ENCODE measurements at places on chromosomes 7 and 10.

DNA sequence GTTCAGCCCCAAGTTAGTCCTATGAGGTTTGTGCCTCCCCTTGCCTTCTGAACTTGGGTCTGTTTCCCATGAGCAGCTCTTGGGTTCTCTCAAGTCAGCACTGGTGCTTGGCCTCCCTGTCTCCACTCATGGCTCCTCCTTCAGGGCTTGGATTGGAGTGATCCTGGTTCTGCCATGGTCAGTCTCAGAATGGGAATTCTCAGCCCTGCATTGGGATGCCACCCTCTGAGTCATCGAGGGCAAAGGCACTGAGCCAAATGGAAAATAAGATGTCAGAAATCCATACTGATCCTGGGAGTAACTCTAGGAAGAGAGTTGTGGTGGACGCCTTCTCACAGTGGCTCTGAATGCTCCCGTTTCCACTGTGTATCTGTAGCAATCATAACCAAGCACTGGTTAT is 233.4 kb upstream of the HABP2 start:
- no peak for DNase-seq

- no peak for DNase-seq
These were observed 3.0 kb downstream of the BRI3 start for GRCh38 chr7:98284335-98285036.

- no peak for DNase-seq
These were observed 169.3 kb downstream of the FAM107B start for GRCh38 chr10:14605231-14605925.

GRCh38 chr10:13987446-13987845 is 343.3 kb downstream of the FRMD4A start:
- no peak for DNase-seq

DNA sequence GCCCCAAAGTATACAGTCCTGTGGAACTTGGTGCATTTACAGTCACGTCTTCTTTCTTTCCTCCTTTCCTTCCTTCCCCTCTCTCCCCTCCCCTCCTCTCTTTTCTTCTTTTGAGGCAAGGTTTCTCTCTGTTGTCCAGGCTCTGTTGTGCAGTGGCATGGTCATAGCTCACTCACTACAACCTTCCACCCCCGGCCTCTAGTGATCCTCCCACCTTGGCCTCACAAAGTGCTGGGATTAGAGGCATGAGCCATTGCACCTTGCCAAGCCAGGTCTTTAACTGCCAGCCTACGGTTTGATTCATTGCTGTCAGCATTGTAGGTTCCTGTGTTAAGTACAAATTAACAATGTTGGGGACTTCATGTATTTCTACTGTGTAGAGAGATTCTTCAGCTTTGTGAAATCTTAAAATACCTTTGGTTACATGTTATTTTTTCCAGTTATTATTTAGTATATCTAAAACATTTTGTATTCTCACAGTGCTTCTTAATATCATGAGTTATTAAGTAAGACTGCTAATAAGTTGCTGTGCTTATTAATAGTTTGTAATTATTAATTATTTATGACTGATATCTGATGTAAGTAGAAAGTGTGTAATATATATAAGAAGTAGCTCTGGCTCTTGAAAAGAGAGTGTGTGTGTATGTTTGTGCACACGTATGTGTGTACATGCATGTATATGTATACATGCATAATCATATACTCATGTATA is 320.8 kb downstream of the EXOC4 start:
- DNase-seq, result no peak

- no peak for DNase-seq
These were observed 3.1 kb downstream of the FLNC start for GRCh38 chr7:128833148-128833945.

- DNase-seq, result peak; percentile 89
These were observed 342.7 kb upstream of the KLF6 start for GRCh38 chr10:4127518-4128315.

GRCh38 chr10:93261089-93261488 is 187.4 kb downstream of the CYP26A1 start:
- DNase-seq, result no peak

- no peak for DNase-seq
These were observed 145.0 kb upstream of the GHITM start for GRCh38 chr10:83994325-83994724.

DNA sequence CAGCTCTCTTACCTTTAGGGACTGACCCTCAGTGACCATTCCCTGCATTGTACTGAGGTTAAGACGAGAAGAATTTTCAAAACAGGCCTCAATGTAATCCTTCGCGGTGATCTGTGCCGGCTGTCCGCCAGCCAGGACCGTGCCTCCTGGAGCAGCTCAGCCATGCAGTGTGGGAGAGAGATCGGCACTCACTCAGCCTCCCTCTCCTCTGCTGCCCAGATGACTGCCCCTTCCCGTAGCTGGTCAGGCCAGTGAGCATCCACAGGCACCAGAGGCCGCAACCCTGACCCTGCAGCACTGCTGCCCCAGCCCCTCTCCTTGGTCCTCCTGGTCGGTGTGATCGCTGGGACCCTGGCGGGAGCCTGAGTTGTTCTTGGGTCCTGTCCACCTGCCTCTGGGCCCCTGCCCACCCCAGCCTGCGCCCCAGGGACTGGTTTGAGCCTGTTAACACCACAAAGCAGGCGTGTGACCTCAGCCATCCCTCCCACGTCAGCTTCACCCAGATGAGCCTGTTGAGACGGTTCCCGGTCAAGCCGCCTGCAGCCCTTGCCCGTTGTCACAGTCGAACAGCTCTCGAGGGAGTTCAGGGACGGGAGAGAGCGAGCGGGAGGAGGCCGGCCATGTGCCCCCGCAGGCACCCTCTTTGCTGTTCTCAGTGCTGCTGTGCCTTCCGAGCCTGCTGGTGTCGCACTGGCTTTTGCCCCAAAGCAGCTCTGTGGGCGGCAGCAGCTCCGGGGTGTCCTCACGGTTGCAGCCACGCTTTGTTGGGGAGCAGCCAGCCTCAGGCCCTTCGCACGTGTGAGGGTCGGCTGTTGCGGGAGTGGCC is 37.2 kb downstream of the NKX6-2 start:
- no peak for DNase-seq

GRCh38 chr7:128170461-128170860 is 70.6 kb upstream of the LEP start:
- no peak for DNase-seq

DNA sequence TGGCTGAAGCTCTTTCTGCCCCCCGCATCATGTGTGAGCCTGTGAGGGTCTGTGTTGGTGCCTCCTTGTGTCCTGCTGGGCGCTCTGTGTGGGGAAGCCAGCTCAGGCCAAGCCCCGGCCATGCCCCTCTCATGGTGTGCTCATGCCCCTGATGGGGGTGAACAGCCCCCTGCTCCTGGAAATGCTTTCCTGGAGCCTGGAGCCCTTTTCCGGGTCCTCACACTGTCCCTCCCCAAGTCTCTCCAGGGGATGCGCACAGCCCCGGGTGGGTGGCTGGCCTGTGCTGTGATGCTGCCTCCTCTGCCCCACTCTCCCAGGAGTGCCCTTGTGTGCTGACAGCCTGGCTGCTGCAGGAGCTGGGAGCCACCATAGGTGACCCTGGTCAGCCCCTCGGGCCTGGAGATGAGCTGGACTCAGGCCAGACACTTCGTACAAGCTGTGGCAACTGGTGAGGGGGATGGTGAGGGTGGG is 20.8 kb upstream of the ZNF862 start:
- no peak for DNase-seq
